ENCODE measurements at places on chromosomes 3 and 15. TPM values are rescaled to one million over a fixed set of nuclear protein-coding genes. Genes with fewer than 3 reads are reported as not detected.

Gene CEMIP
- total RNA-seq = 17.3 TPM

Gene ZBBX
- total RNA-seq = not detected

Gene MOBP
- total RNA-seq = not detected

DNA sequence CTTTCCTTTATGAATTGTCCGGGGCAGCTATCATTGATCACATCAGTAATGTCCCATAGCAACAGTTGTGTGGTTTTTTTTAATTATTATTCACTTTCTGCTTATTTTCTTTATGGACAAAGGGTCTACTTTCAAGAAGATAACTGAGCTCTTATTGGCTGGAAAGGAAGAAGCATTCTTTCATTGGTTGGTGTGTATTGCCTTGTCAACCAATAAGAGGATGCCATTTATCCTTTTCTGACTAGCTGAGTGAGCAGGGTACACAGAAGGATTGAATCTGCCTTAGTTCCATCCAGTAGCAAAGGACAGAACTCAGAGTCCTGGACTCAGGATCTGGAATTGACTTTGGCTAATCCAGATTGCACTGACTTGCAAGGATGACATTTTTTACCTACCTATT lies 13.2 kb upstream of the AEN start:
- no peak for DNase-seq

Gene HACD3
- 56.8 TPM for total RNA-seq
